ENCODE measurements at places on chromosomes 1 and 21. TPM values are rescaled to one million over a fixed set of nuclear protein-coding genes. Genes with fewer than 3 reads are reported as not detected.

The SUCO gene
- 31.4 TPM for total RNA-seq

The AK5 gene
- 9.0 TPM for total RNA-seq

The VANGL1 gene
- total RNA-seq: 29.9 TPM

The VHLL gene
- not detected for total RNA-seq

The GTF2B gene
- 37.0 TPM for total RNA-seq

The TMEM54 gene
- total RNA-seq: 47.5 TPM

The HSF2BP gene
- 9.1 TPM for total RNA-seq

The KRTAP19-3 gene
- total RNA-seq: not detected

The RXFP4 gene
- not detected for total RNA-seq
